Right lung (tissue), 10 donors: ENCODE measurements at places on chromosomes 1 and 21. TPM values are rescaled to one million over a fixed set of nuclear protein-coding genes. Genes with fewer than 3 reads are reported as not detected.

TCHHL1 gene
- not detected for polyA plus RNA-seq

UBXN11 gene
- polyA plus RNA-seq, result 29.6 TPM

GRCh38 chr21:31917108-31917507 is 44.3 kb downstream of the HUNK start:
- DNase-seq, result no peak

GRCh38 chr1:114262337-114262736 is 108.7 kb upstream of the SYT6 start:
- DNase-seq, result no peak

GRCh38 chr1:233479110-233479890 is 134.6 kb upstream of the KCNK1 start:
- no peak for DNase-seq

DNA sequence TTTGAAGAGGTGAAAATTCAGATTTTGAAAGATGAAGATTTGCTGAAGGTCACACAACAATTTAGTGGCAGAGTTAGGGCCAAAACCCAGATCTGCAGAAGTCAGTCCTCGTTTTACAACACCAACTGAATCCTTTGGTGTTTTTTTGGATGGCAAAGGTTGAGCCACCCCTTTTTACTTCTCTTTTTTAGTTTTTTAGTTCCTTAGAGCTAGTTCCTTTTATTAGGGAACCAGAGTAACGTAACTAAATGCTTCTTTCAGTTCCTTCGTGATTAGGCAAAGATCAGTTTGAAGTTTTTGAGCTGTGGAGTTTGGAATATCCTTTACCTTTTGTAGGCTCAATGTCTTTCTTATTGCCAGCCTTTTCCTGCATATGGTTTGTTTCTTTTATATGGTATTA is 67.9 kb upstream of the ARID1A start:
- DNase-seq, result no peak

- DNase-seq, result no peak
These were observed 10.1 kb upstream of the SESN2 start for GRCh38 chr1:28249013-28249865.

DNA sequence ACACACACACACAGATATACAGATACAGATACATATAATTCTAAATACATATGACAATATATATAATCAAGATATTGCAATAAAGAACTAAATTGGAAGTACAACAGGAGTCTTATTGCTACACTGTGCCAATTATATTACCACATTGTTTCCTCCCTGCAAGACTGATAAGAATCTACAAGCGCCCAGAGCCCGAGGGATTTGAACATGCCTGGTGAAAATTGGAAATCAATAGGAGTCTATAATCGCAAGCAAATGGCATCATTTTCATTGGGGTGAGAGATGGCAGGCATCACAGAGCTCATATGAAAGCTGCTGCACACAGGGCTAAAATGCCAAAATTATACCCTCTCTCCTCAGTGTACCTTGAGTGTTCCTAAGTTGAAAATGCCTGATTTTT is 152.9 kb upstream of the PTBP2 start:
- no peak for DNase-seq

DNA sequence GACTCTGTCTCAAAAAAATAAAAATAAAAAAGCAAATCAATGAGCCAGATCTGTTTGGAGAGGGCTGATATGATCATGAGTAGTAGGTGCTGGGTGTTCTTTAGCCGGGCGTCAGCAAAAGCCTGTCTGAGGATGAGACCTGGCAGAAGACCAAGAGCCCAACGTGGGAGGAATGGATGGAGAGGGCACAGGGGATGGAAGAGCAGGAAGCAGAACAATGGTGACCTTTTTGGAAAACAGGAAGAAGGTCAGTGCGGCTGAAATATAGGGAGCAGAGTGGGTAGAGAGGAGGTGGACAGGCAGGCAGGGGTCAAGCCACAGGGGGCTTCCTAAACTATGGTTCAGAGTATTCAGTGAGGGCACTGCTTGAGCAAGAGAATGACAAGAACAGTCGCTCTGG is 30.9 kb downstream of the VWA5B1 start:
- no peak for DNase-seq

GRCh38 chr1:31013187-31013864 is 52.2 kb downstream of the PUM1 start:
- no peak for DNase-seq

DNA sequence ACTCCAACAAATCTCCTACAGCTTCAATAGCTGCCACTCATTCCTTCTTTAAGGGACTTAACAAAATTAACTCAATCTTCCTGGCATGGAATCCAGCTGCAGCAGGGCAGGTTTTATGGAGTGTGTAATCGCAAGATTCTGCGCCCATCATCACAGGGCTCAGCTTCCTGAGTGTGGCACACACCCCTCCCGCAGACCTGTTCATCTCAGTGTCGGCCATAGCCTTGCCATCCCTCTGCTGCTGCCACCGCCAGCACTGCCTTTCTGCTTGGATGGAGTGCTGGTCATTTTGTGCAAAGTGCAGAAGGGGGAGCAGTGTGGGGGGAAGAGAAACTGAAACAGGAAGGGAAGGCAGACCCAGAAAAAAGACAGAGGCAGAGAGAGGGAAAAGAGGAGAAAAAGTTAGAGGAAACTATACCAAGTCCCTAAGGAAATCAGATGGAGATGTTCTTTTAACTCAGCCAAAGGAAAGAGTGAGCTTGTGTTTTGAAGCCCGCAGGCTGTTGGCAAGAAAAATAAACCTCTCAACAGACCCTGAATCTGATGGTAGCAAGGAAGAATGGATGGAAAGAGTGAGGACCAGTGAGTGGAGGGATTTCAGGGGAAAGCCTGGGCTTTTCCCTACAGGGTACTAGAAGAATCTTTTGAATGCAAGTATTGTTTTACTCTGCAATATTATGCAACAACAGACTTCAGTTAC is 324.2 kb downstream of the SEC16B start:
- no peak for DNase-seq

- DNase-seq, result no peak
These were observed 197.5 kb upstream of the PTBP2 start for GRCh38 chr1:96524100-96524499.

DNA sequence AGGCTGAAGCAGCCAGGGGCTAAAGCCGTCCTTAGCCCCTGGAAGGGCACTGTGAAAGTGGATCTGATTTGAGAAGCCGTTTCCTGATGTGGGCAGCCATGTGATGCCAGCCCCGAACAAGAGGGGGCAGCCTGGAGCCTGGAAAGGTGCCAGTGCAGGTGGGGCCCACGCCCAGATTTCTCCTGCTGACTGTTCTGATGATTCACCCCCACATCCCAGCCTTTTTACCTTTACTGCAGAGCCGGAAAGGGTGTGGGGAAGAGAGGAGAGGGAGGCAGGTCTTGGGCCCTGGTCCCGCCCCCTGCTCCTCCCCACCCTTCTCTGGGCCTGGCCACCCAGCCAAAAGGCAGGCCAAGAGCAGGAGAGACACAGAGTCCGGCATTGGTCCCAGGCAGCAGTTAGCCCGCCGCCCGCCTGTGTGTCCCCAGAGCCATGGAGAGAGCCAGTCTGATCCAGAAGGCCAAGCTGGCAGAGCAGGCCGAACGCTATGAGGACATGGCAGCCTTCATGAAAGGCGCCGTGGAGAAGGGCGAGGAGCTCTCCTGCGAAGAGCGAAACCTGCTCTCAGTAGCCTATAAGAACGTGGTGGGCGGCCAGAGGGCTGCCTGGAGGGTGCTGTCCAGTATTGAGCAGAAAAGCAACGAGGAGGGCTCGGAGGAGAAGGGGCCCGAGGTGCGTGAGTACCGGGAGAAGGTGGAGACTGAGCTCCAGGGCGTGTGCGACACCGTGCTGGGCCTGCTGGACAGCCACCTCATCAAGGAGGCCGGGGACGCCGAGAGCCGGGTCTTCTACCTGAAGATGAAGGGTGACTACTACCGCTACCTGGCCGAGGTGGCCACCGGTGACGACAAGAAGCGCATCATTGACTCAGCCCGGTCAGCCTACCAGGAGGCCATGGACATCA is at the start of gene SFN:
SFN (plus strand) TSS at position 369 of the 904 bp plus-strand sequence; CDS start at position 433, 64 bp downstream.
- no peak for DNase-seq

DNA sequence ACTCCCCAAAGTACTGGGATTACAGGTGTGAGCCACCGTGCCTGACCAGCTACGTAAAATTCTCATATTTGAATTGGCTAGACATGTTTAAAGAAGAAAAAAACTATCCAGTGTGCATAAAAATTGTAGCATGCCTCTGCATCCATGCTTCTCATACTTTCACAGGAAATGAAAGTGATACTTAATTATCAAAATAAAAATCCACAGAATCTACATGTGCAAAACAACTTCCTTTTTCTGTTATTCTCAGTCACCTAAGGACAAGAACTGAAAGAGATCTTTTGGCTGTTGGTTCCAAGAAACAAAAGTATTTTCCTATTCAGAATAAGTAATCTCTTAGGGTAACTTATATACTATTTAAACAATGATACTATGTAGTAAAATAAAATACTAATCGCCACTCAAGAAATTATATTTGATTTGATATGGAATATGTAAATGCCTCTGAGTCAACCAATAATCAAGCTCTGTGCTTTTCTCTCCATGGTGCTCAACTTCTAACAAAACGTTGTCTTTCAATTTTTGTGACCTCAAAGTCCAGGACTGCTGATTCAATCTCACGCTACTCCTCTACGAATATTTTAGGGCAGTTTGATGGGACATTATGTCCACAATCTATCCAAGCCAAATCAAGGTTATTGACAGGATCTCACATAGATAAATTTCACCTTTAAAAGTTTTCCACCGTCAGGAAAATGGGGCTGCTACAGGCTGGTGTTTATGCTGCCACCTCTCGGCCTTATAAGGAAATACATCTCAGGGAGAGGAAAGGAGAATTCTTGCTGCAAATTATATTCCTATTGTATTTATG is 102.7 kb downstream of the ZNF281 start:
- no peak for DNase-seq
